ENCODE measurements at places on chromosomes 6 and 20.
A peak's percentile ranks its signal among the peaks of the same experiment; 100 is the strongest.

DNA sequence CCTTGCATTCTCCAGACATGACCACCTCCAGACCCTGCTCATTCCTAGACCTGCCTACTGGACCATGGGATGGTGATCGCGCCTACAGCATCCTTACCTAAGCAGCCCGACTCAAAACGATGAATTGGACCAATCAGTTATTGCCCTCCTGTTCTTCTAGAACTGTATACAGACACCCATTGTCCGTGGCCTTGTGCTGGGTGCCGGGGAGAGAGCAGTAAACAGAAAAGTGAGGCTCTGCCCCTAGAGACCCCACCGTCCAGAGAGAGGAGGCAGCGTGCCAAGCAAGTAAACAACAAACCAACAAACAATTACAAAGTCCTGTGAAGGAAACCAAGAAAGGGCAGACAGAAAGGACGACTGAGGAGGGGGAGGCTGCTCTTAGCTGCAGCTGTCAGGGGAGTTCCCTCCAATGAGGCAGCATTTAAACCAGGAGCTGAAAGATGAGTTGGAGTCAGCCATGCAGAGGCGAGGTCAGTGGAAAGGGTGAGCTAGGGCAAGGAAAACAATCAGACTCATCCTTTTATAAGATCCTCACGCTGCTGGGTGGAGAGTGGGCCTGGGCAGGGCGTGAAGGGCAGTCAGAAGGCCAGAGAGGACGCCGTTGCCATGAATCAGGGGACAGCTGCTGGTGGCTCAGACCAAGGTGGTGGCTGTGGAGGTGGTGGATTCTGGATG, 37.6 kb upstream of the BLCAP start:
- DNase-seq = no peak

GRCh38 chr6:122323361-122323760, 76.1 kb upstream of the HSF2 start:
- no peak for DNase-seq

DNA sequence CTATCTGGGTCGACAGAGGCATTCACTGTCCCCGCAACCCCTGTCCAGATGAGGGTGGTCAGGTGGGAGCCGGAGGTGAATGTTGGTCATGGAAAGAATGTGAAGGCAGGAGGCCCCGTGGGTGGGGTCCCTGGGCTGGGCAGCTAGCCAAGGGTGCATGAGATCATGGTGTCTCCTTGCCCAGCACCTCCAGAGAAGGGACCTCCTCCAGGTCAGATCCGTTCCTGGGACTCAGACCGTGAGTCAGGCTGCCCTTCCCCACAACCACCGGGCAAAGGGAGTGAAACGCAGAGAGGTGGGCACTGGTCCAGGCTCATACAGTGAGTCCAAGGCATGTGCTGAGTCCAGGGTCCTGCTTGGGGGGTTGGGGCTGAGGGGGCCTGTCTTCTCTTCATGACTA, 3.5 kb downstream of the FOXS1 start:
- no peak for DNase-seq

DNA sequence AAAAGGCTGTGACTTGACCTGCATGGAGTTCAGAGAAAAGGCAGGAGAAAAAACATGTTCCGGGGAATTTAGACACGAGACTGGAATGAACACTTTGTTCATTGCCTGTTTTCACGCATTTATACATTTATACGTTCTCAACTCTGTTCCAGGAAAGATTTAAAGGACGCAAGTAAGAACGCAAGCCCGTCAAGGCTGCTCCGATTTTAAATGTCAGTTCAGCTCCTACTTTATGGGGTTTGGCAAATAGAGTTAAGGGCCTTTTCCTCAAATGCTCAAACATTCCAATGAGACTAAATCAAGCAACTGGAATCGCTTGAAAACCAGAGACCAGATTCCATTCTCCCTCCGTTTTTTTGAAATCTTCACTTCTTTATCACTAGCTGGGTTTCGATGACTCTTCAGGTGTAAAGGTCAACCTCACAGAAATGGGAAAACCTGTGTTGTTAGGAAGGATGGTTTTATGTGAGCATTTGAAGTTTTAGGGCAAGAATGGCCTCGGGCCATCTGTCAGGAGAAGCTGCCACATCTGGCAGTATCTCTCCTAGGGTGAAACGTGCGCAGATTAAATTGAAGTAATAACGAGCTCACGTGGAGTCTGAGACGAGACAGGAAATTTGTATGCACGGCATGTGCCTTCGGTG, 24.9 kb downstream of the TTLL2 start:
- no peak for DNase-seq

GRCh38 chr6:71197780-71198179, 90.8 kb upstream of the OGFRL1 start:
- DNase-seq = no peak

DNA sequence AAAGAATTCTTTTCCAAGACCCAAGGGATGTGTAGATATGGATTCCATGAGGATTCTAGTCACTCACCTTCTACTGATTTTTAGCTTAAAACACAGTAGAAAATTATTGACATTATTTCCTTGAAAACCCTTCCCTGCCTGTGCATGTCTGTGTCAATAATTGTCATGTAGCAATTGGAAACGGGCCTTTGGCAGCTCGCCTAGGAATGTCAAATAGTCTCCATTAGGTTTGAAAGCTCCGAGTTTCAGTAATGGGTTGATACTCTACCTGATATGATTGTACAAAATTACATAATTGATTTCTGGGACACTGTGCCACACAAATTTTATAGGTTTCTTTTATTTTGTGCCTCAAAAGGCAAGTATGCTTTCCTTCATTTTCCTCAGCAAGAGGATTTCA, 515.2 kb upstream of the ARID1B start:
- no peak for DNase-seq

- DNase-seq = no peak
Observed at GRCh38 chr6:31528821-31529328, at the start of gene MCCD1. Gene MCCD1 (plus strand): TSS chr6:31528962. CDS start chr6:31529015, 53 bp downstream.

GRCh38 chr20:20497242-20497978, 129.5 kb downstream of the INSM1 start:
- DNase-seq = no peak

DNA sequence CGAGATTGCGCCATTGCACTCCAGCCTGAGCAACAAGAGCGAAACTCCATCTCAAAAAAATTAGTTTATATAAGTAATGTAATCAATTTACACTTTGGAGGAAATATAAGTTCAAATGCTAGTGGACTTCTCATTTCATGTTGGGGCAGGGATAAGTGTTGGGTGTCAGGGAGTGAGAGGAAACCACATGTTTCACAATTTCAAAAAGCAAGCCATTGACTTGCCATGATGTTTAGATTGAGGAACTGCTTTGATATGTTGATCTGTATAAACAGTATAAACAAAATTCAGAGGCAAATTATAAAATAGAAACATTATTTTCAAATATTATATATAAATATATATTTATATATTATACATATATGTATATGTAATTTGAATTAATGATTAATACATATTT, 42.7 kb downstream of the FILIP1 start:
- no peak for DNase-seq

DNA sequence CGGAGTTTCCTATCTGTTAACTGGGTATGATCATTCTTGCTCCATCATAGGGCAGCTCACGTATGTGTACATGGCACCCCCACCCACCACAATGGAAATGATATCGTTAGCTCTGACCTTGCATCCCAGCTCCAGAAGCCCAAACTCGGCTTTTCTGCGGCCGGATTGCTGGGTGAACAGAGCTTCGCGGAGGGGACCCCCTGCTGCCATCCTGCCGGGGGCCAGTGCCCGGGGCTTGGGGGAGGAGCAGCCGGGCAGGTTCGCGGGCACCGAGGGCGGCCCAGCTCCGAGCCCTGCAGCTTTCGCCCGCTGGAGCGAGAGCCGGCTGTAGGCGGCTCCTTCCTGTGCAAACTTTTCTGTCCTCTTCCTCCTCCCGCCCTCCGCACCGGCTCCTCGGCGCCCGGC, 24.9 kb upstream of the FUCA2 start:
- peak; percentile 21 for DNase-seq

DNA sequence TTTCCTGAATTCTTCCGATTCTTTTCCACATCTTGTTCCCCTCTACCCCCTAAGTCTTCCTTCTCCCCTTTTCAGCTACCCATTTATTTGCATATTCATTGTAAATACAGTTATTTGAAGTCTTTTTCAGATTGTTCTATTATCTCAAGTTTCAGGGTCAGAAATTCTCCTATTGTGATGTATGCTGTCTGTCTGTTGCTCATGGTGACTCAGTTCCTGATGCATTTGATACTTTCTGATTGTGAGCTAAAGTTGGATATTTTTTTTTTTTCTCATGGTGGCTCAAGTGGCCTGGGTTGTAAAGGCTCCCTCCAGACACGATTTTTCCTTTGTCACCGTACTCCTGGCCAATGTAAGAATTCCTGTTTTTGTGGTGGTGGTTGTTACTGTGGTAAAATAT, 4.9 kb upstream of the PI16 start:
- DNase-seq = no peak

DNA sequence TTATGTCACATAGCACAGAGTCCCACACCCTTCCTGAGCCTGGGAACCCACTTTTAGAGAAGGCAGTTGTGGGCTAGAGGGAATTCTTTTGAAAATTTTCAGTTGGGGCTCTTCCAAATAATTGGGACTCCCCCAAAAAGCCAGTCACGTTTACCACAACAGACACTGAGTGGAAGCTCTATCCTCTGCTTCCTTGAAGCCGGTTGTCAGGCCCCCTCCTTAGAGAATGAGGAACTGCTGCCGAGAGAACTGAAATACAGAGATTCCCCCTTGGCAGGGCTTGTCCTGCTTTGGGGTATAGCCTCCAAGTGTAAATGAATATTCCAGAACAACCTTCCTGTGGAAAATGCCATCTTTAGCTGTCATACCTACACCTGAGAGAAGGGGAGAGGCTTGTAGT, 2.7 kb upstream of the JAG1 start:
- no peak for DNase-seq

GRCh38 chr6:39693206-39693605, 32.0 kb downstream of the KIF6 start:
- no peak for DNase-seq

DNA sequence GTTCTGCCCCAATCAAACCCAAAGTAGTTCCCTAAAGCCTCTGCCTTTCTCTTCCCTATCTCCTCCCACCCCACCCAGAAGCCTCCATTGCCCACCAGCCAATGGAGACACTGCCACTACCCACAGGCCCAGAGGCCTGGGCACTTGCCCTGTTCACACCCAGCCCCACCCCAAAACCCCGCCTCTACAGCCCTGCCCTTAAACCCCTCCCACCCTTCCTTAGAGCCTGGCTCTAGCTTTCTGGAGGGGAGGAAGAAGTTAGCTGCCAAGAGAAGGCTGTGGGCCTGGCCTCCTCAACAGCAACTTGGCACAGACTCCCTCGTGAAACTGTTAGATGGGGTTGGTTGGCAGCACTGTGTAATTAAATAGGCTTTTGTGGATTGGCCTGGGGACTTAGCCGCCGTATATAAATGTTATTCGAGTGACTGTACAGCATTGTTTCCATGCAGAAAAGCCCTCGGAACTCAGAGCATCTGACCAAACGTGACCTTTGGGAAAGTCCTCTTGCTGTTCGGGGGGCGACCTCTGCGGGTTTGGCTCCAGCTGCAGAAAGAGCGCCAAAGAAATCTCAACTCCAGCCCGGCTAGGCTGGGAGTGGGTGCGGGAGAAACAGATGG, 31.4 kb downstream of the COL11A2 start:
- DNase-seq = no peak

DNA sequence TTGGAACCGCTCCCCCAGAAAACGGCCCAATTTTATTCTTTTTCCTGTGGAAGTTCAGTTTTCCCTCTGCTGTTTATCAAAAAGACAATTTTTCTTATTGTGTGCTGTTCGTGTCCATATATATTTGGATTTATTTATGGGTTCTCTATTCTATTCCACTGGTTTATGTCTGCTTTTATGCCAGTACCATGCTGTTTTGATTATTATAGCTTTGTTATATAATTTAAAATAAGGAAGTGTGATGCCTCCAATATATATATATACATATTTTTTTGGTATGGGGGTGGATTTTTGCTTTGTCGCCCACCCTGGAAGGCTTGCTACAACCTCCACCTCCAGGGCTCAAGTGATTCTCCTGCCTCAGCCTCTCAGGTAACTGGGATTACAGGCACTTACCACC, 103.3 kb downstream of the TFAP2B start:
- DNase-seq = no peak

DNA sequence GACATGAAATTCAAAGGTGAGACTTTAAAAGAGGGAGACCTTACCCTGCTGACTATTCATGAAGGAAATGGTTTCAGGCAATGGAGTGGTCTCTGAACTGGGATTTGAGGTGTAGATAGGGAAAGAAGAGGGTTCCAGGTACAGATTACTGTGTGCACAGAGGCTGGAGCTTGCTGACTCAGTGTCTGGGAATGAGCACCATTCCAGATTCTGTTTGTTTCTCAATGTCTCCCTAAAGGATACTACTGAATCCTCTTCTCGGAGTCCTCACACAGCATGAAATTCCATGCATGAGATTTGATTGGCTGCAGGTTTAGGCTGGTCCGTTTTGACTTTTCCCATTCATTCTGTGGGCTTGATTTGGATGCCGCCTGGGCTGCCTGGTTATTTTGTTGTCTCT, 49.0 kb downstream of the PPP1R14C start:
- no peak for DNase-seq

- DNase-seq = no peak
Observed at GRCh38 chr6:82607998-82608725, 244.5 kb downstream of the TPBG start.

- DNase-seq = no peak
Observed at GRCh38 chr20:32201296-32201976, 6.1 kb downstream of the PLAGL2 start.

GRCh38 chr20:63639093-63639975, 12.4 kb upstream of the GMEB2 start:
- no peak for DNase-seq

GRCh38 chr20:19495905-19496703, 262.0 kb upstream of the RIN2 start:
- DNase-seq = no peak

DNA sequence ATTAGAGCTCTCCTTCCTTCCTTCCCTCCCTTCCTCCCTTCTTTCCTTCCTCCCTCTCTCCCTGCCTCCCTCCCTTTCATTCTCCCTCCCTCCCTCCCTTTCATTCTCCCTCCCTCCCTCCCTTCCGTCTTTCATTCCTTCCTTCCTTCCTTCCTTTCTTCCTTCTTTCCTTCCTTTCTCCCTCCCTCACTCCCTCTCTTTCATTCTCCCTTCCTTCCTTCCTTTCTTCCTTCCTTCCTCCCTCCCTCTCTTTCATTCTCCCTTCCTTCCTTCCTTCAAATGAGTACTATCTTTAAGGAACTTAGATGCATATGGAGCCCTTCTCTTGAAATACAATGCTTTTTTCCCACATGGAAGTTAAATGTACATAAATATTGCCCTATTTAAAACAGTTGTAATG, 20.9 kb upstream of the PTPRK start:
- DNase-seq = no peak

Data from activated CD8-positive, alpha-beta memory T cell treated with anti-CD3 and anti-CD28 coated beads for 4 hours (primary cell).